ENCODE measurements at places on chromosomes 13 and 19. TPM values are rescaled to one million over a fixed set of nuclear protein-coding genes. Genes with fewer than 3 reads are reported as not detected.

Gene FPR3
- total RNA-seq = not detected

Gene DIRAS1
- not detected for total RNA-seq

Gene ONECUT3
- not detected for total RNA-seq

Gene HCST
- total RNA-seq = 62.2 TPM

Gene DHDH
- not detected for total RNA-seq

Gene TGFB1
- total RNA-seq = 108 TPM

Gene SIGLECL1
- total RNA-seq = not detected

Gene CEACAM5
- total RNA-seq = not detected

Gene SHISA2
- total RNA-seq = 9.4 TPM

Gene KIR2DL4
- 0.13 TPM for total RNA-seq

DNA sequence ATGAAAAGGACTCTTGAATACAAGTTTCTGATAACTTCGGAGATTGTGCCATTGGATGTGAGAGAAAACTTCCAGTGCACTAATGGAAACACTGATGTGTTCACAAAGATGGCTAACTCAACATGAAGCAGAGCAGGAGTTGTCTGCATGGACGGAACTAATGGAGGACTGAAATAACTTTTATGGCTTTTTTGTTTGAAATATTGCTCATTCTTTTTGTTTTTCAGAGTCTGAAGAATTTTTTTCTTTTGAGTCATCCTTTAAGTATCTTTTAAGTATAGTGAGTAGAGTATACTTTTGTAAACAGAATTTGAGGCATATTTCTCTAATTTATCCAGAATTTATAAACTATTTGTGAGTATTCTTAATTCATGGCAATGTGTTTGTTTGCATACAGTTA is 25.7 kb downstream of the CRYL1 start:
- no peak for DNase-seq

- no peak for DNase-seq
These were observed 64.4 kb downstream of the POSTN start for GRCh38 chr13:37534181-37534580.

DNA sequence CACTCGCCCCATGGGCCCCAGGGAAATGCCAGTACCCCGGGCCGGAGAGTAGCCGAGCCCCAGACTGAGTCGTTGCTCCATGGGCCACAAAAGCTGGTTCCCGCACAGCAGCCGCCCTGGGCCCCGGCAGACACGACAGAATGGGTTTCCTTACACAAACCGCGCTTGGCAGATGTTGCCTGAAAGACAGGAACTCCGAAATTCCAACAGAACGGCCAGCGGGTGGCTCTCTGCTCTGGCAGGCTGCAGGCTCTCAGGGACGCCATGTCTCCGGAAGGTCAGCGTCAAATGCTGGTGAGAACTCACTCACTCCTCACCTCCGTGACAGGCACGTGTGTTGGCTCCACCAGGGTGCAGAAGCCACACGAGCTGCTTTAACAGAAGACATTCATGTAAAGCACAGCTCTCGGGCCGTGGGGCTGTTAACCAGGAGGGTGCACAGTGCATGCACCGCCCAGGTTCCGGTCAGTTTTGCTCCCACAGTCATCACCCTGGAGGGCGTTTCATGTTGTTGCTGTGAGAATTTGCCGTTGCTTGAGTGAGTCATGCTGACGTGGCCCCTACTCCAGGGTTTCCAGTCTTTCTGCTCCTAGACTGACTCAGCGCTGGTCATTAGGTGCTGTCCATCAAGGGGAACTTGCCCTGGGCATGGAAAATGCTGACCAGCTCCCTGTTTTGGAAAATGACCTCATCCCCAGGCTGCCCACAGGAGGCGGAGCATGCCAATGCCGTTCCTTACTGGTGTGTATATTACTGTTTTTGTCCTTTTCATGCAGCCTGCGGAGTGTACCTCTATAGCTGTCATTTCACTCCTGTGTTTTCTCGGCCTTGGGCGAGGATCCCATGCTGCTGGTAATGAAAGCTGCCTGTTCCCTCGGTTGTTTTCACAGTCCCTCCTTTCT is 44.8 kb downstream of the ANKRD10 start:
- no peak for DNase-seq

GRCh38 chr13:37383856-37384370 is 214.7 kb downstream of the POSTN start:
- no peak for DNase-seq

GRCh38 chr19:42003506-42004294 is 9.7 kb upstream of the ATP1A3 start:
- DNase-seq = no peak

GRCh38 chr13:84646957-84647356 is 764.7 kb upstream of the SLITRK1 start:
- DNase-seq = no peak

DNA sequence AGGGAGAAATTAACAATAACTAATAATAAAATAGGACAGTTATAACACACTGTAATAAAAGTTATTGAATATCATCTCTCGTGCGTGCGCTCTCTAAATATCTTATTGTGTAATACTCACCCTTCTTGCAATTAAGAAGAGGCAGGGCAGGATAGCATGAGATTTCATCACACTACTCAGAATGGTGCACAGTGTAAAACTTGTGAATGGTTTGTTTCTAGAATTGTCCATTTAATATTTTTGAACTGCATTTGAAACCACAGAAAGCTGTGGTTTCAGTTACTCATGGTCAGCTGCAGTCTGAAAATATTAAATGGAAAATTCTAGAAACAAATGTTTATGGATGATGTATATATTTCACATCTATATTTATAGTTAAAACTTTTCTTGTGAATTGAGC is 161.1 kb downstream of the DCT start:
- no peak for DNase-seq

- no peak for DNase-seq
These were observed 46.8 kb downstream of the LATS2 start for GRCh38 chr13:21014502-21015170.

DNA sequence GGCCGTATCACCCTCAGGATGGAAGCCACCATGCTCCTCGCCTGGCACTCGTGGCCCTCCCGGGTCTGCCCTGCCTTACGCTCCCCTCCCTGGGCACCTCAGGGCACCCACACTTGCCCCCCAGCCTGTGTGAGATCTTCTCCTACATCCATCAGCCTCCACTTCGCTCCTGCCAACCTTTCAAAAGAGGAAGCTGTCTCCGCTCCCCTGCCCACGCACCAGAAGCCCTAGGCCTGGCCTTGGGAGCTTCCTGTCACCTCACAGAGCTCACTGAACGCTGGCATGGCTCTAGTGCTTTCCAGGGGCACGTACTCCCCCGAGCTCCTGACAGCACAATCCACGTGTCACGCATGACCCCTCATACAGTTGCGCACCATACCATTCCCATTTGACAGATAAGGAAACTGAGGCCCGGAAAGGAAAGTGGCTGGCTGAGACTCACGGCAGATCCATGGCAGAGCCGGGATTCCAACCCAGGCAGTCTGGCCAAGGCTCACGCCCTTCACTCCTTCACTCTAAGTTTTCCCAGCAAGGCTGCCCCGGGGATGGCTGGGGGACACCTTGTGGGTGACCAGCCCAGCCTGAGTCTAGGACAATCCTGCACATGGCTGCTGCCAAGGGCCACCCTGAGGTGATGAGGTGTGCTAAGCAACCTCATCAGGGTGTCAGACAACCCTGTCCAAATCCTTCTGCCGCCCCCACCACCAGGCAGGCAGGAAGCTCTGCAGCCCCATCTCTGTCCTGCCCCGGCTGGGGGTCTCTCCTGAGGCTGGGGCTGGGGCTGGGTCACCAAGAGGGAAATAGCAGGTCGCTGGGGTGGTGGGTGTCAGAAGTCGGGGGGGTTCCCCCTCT is 19.3 kb downstream of the PPP1R12C start:
- no peak for DNase-seq

DNA sequence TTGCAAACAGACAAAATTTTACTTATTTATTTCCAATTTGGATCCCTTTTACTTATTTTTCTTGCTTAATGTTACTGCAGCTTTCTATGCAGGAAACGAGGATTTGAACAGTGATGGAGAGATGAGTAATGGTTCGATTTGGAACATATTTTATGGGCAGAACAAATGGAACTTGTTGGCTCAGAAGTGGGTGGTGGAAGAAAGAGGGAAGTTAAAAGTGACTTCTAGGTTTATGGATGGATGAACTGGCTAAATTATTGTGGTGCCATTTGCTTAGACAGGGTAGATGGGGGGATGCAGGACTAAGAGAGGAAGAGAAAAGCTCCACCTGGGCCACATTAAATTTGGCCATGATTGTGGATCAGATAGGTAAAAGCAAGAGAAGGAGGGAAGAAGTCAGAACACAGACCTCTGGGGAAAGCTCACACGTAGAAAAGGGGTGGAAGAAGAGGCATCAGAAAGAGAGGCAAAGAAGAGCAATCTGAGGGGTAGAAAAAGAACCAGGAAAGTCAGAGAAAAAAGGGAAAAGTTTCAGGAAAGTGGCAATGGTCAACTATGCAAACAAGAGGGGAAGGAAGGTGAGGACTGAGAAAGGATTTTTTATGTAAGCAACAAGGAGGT is 768 bp upstream of the CYSLTR2 start:
- DNase-seq = no peak

DNA sequence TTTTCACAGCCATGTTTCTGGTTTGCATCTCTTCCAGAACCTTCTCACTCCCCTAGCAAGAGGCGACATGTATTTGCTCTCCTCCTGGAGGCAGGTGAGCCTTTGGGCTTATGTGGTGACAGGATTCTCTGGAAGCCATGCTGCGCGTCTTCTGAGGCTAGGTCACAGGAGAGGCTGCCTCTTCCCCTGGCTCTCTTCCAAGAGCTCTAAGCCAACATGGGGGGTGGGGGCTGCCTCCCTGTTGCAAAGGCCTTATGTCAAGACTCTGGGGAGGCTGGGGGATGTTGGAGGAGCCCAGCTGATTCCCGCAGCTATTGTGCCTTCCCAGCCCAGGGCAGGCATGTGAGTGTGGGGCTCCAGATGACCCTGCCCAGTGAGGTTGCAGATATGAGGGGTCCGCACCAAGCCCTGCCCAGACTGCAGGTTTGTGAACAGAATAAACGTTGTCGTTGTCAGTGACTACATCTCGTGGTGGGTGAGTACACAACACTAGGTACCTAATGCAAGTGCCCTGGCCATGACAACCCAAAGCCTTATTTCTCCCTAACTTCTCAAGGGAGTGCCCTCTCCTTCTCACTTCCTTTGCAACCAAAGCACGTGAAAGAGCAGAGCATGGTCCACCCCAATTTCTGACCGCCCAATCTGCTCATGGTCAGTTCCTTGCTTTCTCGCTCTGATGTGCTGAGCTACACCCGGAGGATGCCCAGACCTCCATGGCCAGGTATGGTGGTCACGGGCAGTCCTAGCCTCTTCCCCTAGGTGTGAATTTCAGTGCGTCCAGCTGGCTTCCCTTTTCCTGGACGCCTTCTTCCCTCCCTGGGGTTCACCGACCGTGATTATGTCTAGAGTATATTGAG is 44.9 kb downstream of the TEX29 start:
- DNase-seq = no peak

DNA sequence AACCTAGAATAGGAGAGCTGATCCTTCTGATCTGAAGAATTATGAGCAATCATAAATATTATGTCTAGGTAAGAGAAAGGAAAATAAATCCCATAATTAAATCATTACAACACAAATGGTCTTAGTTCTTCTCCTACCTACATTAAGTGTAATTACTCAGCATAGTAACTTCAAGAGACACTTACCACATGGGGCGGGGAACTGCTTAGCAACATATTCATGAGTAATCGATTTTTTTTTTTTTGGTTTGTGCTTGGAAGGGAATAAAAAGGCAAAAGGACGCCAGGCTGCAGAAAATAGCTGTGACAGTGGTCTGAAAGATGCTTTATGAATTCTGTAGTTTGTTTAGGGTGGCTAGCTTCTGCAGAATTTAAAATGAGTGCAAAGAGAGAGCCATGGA is 103.3 kb upstream of the HTR2A start:
- DNase-seq = no peak

- no peak for DNase-seq
These were observed 13.5 kb upstream of the ESD start for GRCh38 chr13:46810440-46810839.

- DNase-seq = no peak
These were observed 714 bp downstream of the CCDC106 start for GRCh38 chr19:55648585-55649267.

DNA sequence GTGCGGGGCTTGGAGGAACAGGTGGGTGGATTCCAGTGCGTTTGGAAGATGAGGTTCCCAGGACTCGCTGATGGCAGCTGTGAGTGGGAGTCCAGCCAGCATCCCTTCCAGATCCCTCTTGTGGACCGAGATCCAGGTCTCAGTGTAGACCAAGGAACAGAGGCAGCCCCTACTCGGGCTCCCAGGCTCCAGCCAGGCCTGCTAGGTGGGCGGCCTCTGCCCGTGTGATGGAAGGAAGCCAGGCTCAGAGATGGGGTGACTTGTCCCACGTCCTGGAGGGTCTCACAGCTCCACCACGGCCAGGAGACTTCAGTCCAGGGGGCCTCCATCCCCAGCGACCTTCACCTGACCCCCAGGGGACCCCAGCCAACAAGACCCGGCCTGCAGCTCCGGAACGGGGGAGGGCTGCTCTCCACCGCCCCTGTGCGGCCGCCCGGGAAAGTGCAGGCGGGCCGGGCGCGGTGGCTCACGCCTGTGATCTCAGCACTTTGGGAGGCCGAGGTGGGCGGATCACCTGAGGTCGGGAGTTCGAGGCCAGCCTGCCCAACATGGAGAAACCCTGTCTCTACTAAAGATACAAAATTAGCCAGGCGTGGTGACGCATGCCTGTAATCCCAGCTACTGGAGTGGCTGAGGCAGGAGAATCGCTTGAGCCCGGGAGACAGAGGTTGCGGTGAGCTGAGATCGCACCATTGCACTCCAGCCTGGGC is 729 bp upstream of the MADCAM1 start:
- peak; percentile 38 for DNase-seq

DNA sequence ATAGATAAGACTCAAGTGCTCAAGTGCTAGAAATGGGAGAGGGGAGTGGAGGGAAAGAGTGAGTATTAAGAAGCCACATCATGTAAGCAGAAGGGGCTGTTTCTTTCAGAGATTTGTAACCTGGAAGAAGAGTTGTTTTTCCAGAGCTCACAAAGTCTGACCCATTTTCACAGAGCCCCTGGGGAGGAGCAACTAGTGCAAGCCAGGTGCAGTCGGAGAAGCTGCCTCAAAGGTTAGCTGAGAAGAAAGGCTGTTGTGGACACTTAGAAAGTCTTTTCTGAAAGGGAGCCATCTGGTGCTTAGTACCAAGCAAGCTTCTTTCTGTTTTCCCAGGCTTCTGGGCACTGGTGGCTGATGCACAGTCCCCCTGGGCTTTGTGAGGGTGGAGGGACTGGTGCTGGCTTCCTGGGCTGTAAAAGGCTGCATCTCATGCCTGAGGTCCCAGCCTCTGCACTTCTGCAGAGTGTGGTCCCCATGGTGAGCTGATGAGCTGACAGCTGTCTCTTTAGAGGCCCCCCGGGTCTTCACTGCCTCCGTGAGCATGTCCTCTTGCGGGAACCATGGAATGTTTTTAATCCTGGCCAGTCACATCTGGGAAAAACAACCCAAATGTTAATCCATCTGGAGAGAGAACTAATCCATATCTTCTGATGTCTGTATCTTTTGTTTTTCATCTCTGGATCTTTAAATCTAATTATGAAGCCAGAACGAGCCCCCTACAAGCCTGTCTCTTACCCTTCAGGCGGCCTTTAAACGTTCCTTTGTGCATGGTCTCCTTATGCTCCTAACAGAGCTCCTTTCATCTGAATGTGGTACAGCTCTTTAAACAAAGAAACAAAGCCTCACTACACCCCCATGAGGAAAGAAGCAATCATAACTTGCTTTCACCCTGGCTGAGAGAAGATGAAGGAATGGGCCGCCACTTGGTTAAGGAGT is 40.2 kb downstream of the OLFM4 start:
- no peak for DNase-seq

- DNase-seq = no peak
These were observed 23.9 kb downstream of the PIBF1 start for GRCh38 chr13:72805676-72806346.

Data from activated T-helper 1 cell treated with anti-CD3 and anti-CD28 coated beads, Interleukin-12 subunit alpha, Interleukin-12 subunit beta, Interleukin-2, Interleukin-4 antibody, amounts not matched to agents 30 ng/mL and 10 ng/mL and 1 ng/mL, durations not matched to agents 14 hours and 24 hours and 36 hours (primary cell).